ENCODE measurements at places on chromosomes 5 and 9.

DNA sequence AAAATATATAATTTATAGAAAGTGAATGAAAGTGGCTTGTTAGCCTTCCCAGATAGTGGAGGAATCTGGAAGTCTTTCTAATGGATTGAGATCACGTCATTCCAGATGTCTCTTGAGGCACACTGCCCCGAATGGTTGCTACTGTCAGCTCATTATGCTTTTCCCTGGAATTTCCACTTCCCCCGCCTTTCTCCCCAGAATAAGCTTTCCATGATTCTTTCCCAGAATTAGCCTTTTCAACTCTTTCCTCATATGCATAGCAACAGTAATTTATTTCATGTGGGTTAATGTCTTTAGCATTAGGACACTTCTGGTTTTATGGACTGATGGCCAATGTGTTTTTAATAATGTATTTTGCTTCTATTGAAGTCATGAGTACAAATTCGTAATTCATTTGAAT lies 81.5 kb downstream of the PALM2AKAP2 start:
- DNase-seq = no peak

GRCh38 chr5:157107508-157107907 lies 1.3 kb downstream of the HAVCR2 start:
- no peak for DNase-seq

- no peak for DNase-seq
Measured at GRCh38 chr9:121725008-121725775, 73.8 kb downstream of the DAB2IP start.

DNA sequence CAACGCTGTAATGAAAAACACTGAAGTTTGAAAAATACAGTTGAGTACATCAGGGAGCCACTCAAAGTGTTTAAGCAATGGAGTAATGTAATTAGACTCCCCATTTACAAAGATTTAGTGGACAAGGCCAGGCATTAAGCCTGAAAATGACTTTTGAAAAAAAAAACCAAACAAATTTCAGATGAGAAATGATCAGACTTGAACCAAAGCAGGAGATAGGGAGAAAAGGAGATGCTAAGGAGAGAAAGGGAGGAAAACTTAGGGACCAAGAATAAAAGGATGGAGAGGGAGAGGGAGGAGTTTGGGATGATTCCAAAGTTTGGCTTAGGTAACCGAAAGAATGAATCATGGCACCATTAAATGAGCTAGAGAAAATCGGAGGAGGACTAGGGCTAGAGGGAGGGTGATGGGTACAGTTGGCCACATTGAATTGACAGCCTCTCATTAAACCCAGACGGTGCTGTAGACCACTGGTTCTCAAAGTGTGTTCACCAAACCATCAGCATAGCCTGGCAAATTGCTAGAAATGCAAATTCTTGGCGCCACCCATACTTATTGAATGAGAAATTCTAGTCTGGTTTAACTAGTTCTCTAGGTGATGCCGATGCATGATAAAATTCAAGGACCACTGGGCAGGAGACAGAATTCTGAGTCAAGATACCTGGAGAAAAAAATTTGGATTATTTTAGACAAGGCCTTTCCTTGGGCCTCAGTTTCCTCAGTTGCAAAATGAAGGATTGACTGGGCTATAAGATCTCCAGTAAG lies 6.2 kb upstream of the CPEB4 start:
- DNase-seq = no peak

- DNase-seq = no peak
Measured at GRCh38 chr9:71383308-71383940, 262.0 kb upstream of the TRPM3 start.

DNA sequence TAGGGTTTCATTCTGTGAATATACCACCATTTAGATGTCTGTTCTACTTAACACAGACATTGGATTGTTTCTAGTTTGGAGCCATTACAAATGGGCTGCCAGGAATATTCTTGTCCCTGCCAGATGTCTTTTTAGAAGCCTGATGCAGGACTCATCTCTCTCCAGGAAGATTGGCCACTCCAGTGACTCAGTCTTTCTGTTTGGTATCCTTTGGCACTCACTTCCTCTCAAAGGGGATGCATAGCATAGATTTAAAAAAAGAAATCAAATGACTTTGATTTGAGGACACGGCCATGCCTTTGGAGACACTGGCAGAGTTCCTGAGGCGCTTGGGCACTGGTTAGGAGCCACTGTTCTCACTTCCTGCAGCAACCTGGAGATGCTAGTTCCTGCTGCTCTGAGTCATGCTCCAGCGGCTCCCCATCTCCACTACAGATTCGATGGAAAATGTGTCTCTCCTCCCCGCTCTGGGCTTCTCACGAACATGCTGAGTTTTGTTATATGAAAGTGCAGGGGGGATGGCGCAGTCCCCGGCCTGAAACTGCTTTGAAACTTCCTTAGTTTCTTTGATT lies 3.5 kb upstream of the ZNF366 start:
- no peak for DNase-seq

DNA sequence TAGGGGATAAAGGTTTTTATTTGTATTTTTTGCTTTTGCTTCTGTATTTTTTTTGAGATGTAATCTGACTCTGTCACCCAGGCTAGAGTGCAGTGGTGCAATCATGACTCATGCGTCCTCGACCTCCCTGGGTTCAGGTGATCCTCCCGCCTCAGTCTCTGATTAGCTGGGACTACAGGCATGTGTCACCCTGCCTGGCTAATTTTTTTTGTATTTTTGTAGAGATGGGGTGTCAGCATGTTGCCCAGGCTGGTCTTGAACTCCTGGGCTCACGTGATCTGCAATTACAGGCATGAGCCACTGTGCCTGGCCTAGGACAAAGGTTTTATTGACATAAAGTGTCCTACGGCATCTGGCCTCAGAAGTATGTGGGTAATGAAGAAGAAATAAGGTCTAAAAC lies 297.1 kb upstream of the C9orf72 start:
- no peak for DNase-seq

GRCh38 chr5:141084487-141084989 lies 9.9 kb upstream of the PCDHB2 start:
- no peak for DNase-seq
